ENCODE measurements at places on chromosomes 12 and 14. TPM values are rescaled to one million over a fixed set of nuclear protein-coding genes. Genes with fewer than 3 reads are reported as not detected.
A peak's percentile ranks its signal among the peaks of the same experiment; 100 is the strongest.

The GPR65 gene
- 0.38 TPM for total RNA-seq

DNA sequence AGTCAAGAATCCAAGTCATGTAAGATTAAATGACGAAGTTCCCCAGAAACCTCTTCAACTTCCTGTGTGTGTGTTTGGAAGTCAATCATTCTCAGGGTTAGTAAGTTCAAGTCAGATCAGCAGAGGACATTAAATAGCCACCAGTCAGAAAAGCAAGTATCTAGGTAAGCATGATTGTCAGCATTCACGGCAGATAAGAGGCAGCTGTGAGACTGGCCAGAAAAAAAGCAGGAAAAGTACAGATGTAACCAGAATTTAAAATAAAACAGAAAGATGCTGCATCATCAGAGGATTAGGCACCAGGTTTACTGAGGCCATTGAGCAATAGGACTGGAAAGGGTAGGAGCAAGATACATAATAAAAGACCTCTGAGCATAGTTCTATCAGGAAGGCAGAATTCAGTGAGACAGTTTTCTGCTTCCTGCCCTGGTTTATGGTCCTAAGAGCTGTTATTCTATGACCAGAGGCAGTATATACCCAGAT, 606.9 kb downstream of the FSCB start:
- DNase-seq, result no peak

DNA sequence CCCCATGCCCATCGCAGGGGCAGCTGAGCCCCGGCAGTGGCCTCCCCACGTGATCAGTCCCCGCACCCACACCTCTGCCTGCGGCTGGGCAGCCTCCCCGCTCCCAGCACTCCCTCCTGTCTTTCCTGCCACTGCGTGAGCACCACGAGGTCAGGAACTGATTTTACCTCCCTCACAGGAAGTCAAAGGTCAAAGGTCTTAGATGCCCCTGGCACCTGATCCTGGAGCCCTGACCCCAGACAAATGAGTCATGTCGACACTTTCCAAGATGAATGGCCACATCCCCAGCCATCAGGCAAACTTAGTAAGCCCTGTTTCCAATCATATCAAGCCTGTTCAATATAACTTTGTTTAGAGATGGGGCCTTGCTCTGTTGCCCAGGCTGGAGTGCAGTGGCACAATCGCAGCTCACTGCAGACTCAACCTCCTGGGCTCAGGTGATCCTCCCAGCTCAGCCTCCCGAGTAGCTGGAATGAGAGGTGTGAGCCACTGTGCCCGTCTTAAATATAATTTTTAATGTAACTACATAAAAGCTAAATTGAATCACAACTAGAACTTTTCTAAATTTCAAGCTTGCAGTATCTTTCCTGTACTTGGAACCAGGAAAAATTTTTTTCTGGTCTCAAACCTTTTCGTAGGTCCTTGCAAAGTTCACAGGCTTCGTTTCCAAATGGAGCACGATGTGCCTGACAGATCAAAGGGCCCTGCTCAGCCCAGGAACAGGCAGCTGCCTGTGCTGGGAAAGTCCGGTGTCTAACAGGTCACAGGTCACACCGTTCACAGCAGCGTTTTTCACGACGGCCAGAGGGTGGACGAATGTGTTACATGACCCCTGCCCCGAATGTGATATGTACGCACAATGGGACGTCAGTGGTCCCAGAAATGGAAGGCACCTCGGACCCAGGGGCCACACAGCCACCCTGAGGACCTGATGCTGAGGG, 1.9 kb downstream of the LRCOL1 start:
- no peak for DNase-seq

DNA sequence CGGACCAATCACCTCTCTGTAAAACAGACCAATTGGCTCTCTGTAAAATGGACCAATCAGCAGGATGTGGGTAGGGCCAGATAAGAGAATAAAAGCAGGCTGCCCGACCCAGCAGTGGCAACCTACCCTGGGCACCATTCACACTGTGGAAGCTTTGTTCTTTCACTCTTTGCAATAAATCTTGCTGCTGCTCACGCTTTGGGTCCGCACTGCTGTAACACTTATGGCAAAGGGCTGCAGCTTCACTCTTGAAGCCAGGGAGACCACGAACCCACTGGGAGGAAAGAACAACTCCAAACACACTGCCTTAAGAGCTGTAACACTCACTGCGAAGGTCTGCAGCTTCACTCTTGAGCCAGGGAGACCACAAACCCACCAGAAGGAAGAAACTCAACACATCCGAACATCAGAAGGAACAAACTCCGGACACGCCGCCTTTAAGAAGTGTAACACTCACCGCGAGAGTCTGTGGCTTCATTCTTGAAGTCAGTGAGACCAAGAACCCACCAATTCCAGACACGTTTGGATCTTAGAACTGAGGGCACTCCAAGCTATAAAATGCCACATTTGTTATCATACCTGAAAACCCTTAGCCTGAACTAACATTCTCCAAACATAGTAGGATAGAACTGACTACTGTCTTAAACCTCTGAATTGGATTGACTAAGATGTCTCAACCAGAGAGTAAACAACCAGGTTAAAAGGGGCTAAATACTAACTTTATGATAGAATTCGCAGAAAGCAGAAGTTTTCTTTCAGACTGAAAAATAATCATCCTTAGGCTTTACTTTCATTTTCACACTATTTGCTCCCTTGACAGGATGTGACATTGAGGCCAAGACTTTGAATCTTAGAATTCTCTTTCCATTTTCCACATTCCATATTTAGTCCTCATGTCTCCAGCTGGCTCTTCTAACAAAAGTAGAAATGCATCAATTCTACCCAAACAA, 33.6 kb downstream of the CDKL1 start:
- no peak for DNase-seq

The TSPAN11 gene
- 1.9 TPM for total RNA-seq

DNA sequence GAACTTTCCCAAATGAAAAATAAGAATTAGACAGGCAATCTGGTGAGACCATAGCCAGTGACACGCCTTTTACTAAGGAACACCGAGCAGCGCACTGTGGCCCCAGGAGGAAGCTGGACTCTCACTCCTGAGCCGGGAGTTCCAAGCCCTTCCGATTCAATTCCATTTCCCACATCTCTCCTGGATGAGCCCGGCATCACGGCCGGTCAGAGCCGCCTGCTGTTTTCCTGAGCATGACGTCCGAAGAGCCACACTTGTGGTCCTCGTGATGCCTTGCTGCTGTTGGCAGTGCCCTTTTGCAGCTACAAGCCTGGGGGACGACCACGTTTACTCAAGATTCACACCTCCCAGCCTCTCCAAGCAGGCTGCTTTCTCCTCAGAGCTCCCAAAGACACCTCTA, 40.8 kb downstream of the FBXL14 start:
- no peak for DNase-seq

The NTN4 gene
- total RNA-seq, result 81.5 TPM

The SLC10A1 gene
- total RNA-seq, result not detected

- no peak for DNase-seq
Observed at GRCh38 chr12:28027947-28028724, 55.6 kb upstream of the PTHLH start.

GRCh38 chr12:132396657-132397056, 67.3 kb upstream of the GALNT9 start:
- DNase-seq, result no peak

The TPPP2 gene
- total RNA-seq, result 0.81 TPM

- no peak for DNase-seq
Observed at GRCh38 chr12:13101821-13102375, 1.6 kb downstream of the GSG1 start.

GRCh38 chr14:103522649-103523574, at the start of gene CKB:
CKB (minus strand) TSS chr14:103522830; CDS start chr14:103522493, 337 bp downstream.
- DNase-seq, result peak; percentile 84

DNA sequence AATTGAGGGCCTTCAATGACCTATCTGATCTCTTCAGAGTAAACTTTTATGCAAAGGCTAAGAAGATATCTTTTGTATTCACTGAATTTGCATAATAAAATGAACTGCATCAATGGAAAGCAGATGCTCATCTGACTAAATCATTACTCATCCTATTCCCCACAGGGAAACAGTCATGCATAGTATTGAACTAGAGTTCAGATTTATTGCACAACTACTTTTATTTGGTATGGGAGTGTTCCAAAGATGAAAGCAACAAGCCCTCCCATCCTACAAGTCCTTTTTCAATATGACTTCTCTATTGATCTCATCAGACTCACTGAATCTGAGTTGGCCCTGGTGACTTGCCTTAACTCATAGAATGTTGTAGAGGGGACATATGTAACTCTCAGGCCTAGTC, 159.8 kb downstream of the KITLG start:
- DNase-seq, result no peak

The TEX52 gene
- total RNA-seq, result not detected

The SERPINA12 gene
- total RNA-seq, result not detected

DNA sequence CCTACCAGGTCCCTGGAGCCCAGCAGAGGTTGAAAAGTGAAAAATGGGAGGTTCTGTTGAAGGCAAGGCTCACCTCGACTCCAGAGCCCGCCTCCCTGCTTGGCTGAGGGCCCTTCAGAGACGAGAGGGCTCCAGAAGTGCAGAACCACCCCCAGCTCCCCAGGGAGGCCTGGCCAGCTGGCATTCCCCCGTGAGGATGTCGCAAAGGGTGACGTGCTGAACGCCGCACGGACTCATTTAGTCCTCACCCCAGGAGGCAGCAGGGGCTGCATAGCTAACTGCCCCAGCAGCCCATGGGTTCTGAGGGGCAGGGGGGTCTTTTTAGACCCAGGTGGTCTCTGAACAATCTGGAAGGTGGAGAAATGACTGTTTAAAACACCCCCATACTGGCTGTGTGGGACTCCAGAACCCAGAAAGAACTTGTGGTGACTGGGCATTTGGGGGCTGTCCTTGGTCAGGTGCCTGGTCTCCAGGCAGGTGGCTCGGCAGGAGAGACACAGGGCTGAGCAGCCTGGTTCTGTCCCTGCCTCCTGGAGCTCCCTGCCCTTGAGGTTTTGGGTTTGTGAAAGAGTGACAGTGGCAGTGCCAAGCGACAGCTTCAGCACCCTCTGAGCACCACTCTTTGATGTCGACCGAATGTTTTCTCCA, 32.0 kb downstream of the ANAPC7 start:
- no peak for DNase-seq

- no peak for DNase-seq
Observed at GRCh38 chr12:107288414-107289127, 195.2 kb upstream of the CRY1 start.

DNA sequence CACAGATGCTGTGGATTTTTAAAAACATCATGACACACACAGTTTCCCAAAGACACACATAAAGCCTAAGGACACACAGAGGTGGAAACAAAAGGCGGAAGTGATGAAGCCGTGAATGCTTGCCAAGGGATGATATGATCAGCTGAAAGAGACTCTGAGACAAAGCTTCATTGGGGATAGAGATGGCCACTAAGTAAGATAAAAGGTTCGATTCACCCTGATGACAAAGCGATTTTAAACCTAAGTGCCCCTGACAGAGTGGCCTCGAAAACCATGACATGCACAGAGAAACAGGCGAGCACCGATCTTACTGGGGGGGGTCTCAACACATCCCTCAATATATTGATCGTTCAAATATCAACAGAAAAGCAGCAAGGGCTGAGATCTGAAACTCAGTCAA, 20.3 kb upstream of the EIF5 start:
- DNase-seq, result no peak

GRCh38 chr12:63301311-63301710, 150.3 kb upstream of the AVPR1A start:
- no peak for DNase-seq

- no peak for DNase-seq
Observed at GRCh38 chr14:21054123-21054767, 3.4 kb upstream of the RNASE8 start.

GRCh38 chr12:11953523-11953922, 117.2 kb upstream of the BCL2L14 start:
- DNase-seq, result no peak

GRCh38 chr12:77342253-77342652, 276.9 kb upstream of the E2F7 start:
- DNase-seq, result no peak

The BCL2L2 gene
- 37.3 TPM for total RNA-seq

- no peak for DNase-seq
Observed at GRCh38 chr12:110046451-110047187, 1.7 kb downstream of the C12orf76 start.

The MGST1 gene
- 35.2 TPM for total RNA-seq

The CPNE8 gene
- 10.7 TPM for total RNA-seq

GRCh38 chr12:132404951-132405741, 75.8 kb upstream of the GALNT9 start:
- peak; percentile 16 for DNase-seq

DNA sequence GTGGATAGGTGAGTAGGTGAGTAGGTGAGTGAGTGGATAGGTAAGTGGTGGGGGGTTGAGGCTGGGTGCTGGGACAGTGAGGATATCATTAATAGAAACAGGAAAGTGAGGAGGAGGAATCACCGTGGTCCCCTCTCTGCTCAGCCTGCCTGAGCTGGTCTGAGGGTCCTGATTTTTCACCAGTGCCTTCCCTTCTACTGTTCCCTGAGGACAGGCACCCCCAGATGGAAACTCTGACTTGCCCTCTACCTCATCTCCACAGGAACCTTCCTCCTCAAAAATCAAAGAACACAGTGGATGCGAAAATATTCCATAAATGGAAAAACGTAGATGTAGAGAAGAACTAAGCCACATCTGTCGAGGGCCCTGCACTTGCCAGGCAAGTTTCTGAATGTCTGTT, 1.9 kb downstream of the GPR68 start:
- DNase-seq, result no peak

DNA sequence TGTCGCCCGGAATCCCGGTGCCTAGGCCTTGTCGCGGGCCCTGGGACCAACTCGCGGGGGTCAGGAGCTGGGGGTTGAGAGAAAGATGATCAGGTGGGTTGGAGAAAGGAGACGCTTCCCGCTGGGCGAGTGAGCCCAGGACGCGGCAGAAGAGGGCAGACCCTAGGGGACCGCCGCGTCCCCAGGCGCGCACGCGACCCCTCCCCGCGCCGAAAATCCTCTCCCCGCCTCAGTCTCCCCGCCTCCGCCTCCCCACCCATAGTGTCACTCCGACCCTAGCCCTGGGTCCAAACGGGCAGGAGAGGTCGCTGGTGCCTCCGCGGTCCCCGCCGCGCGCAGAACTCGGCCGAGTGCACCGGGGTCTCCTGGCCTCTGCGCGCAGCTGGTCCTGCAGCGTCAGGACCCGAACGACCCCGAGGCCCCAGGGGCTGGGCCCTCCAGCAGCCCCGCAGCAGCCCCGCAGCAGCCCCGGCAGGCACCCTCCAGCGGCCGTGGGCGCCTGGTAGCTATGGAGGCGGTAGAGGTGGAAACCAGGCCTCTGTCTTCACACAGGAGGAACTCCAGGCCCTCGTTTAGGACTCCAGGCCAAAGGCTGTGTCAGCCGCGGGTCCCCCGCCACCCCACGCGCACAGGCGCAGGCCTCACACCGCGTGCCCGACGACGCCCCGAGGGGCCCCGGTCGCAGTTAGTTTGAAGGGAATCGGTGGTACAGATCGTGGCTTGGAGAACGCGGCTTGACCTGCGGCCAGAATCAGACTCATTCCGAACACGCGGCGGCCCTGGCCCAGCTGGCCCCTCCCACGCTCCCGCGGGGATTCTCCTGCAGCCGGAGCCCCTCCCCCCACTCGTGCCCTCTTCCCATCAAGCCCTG, 60.1 kb upstream of the EIF5 start:
- no peak for DNase-seq

The SIVA1 gene
- 60.7 TPM for total RNA-seq

The BTBD6 gene
- 45.5 TPM for total RNA-seq

The RNASE1 gene
- 317 TPM for total RNA-seq

GRCh38 chr14:97270308-97270707, 473.1 kb downstream of the VRK1 start:
- DNase-seq, result no peak

GRCh38 chr12:110920324-110920910, at the start of gene MYL2:
MYL2 (minus strand) TSS chr12:110920579; CDS start chr12:110920529, 50 bp downstream.
- DNase-seq, result peak; percentile 74

The GLT8D2 gene
- total RNA-seq, result 6.1 TPM
